NCI-H1417 treated with DMSO at 0.1 percent for 48 hours (cell line): ENCODE measurements at places on chromosomes 7 and 10.

- DNase-seq = no peak
Measured at GRCh38 chr10:52353960-52354394, 39.9 kb downstream of the DKK1 start.

- DNase-seq = no peak
Measured at GRCh38 chr7:77258593-77258992, 59.0 kb upstream of the FGL2 start.

- DNase-seq = no peak
Measured at GRCh38 chr7:16422103-16422435, 731 bp upstream of the CRPPA start.

GRCh38 chr7:150945171-150945852 is 32.8 kb downstream of the KCNH2 start:
- no peak for DNase-seq

GRCh38 chr7:2577914-2578680 is 19.3 kb downstream of the IQCE start:
- DNase-seq = no peak

DNA sequence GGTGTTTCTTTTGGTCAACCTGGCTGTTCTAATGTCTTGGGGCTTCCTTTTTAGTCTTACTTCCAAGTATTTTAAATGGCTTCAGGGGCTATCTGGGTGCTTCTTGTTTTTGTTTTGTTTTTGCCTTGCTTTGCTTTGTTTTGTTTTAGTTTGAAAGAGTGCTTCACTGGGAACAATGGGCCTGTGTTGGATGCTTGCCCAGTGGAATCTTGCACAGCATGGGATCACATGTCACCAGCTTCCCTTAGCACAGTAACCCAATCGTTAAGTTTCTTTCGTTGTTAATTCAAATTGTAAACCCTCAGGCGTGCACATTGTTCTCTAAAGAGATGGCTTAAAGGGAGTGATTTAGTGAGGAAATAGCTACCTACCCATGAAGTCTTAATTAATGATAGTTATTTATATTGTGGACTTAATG is 8.9 kb downstream of the COL17A1 start:
- DNase-seq = peak; percentile 86

DNA sequence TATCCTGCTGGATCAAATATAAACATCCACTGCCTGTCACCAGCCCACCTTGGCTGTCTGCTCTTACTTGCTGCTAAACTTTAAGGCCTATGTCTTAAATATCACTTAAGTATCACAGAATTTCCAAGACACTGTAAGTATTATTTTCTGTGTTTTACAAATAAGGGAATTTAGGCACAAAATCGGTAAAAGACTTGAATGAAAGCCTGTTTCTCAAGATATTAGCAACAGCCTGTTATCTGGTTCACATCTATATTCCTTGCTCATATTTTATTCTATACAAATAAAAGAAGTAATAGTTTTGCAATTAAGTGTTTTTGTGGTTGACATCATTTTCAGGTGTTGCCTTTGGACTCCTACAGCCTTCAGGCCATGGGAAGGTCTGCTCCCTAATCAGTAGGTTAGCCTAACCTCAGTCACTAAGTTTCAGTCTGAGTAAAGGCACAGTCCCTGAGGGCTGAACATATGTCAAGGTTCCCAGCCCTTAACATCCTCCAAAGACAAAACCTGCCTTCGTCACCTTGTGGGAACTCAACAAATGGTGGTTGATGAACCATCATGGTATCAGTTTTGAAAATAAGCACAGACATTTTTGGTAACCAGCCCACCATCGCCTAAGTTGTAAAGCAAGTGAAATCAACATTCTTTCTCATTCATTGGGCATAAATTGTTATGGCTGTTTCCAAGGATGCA is 127.1 kb downstream of the CREB5 start:
- DNase-seq = no peak

DNA sequence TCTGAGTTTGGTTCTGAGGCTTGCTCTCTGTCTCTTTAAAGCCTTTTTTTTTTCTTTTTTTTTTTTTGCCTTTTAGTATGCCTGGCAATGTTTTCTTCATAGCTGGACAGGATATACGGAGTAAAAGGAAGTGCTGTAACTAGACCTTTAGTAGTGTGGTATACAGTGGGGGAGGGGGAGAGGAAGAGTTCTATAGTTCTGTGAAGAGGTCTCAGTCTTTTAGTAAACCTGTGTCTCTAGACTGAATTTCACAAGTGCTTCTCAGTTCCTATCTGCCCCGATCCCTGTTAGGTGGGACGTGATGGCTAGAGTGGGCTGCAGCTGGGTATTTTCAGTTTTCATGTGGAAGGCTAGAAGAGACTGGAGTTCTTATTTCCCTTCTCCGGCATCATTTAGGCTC is 3.1 kb upstream of the ABCC2 start:
- DNase-seq = no peak

GRCh38 chr10:33270971-33271370 is 63.5 kb downstream of the NRP1 start:
- DNase-seq = no peak

DNA sequence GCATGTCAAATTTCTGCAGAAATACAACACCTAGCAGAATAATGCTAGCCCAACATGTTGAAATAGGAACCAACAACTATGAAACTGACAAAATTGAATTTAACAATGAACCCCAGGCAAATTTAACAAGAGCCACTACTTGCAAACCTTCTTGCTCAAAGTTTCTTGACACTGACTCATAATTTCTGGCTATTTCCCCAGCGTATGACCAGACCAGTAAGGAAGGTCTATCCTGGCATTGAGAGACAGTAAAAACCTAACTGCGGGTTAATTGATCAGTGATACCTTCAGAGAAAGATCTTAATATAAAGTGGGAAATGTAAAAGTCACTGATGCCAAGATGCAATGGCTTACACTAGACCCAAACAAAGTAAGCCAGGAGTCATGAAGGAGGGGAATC is 510.1 kb downstream of the ARL4A start:
- DNase-seq = no peak

- no peak for DNase-seq
Measured at GRCh38 chr7:42143711-42144600, 93.1 kb downstream of the GLI3 start.

GRCh38 chr7:50791938-50792341 is 9.2 kb upstream of the GRB10 start:
- no peak for DNase-seq

- DNase-seq = no peak
Measured at GRCh38 chr10:61399406-61399805, 53.8 kb downstream of the TMEM26 start.

- DNase-seq = no peak
Measured at GRCh38 chr10:129655007-129655678, 188.1 kb downstream of the MGMT start.

GRCh38 chr7:66939325-66939724 is 18.3 kb downstream of the TMEM248 start:
- no peak for DNase-seq

DNA sequence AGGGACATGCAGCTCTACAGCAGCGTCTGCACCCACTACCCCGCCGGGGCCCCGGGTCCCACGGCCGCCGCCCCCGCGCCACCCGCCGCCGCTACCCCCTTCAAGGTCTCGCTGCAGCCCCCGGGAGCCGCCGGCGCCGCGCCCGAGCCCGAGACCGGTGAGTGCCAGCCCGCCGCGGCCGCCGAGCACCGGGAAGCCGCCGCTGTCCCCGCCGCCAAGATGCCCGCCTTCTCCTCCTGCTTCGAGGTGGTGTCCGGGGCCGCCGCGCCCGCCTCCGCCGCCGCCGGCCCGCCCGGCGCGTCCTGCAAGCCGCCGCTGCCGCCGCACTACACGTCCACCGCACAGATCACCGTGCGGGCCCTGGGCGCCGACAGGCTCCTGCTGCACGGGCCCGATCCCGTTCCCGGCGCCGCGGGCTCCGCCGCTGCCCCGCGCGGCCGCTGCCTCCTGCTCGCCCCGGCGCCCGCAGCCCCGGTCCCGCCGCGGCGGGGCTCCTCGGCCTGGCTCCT is 631 bp downstream of the OTUD1 start:
- DNase-seq = no peak

DNA sequence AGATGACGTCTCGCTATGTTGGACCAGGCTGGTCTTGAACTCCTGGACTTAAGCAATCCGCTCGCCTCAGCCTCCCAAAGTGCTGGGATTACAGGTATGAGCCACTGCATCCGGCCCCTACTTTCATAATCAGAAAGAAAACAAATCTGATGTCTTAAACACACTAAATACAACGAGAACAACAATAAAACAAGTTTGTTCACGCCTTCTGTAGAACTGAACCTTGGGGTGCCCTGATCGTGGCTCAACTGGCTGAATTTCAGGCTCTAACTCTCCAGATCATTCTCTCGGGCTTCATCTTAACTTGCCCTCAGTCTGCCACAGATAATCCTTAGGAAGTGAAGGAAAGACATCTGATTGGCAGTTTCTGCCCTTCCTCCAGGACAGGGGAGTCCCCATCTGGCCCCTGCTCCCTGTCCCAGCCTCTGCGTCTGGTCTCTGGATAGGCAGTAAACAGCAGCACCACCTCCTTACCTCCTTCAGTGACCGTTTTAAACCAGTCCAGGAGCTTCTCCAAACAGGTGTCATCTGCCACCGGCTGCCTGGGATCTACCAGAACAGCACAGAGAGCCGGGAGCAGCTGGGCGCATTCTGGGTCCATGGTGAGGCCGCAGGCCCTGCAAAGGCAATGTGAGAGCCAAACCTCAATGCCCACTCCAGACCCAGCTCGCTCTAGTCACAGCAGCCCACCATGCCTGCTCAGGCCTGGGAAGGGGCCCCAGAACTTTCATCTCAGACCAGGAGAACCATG is 1.3 kb downstream of the BRAT1 start:
- DNase-seq = no peak

DNA sequence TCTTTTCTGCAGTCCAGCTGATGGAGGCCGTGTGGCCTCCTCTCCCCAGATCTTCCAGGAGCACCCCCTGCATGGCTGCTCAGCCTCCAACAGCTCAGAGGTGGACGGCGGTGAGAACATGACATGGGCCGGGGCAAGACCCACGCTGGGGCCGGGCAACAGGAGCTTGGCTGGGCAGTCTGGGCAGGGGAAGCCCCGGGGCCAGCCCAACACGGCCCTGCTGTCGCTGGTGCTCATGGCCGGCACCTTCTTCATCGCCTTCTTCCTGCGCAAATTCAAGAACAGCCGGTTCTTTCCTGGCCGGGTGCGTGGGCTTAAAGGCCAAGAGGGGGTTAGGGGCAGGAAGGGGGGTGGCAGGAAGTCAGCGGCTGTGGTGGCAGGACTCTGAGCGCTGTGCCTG is 6.6 kb downstream of the FASTK start:
- no peak for DNase-seq

GRCh38 chr7:158824028-158824427 is 5.3 kb downstream of the ESYT2 start:
- no peak for DNase-seq

DNA sequence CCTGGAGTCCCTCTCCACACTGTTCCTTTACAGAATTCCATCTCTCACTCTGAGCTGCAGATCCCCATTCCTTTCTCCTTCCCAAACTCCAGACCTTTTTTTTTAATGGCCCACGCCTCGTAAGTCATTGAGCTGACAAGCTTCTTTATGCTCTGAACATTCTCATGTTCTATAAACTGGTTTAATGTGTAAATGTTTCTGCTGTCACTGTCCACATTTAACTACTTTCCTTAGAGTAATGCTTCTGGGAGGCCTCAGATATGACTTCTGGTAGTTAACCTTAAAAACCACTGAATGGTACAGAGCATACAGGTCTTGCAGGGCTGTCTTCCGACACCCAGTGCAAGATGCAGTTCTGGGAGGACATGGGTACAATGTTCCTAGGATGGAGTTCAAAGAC is 71.1 kb upstream of the CAMK2B start:
- DNase-seq = no peak

GRCh38 chr7:78443811-78444210 is 645.2 kb downstream of the PHTF2 start:
- no peak for DNase-seq

DNA sequence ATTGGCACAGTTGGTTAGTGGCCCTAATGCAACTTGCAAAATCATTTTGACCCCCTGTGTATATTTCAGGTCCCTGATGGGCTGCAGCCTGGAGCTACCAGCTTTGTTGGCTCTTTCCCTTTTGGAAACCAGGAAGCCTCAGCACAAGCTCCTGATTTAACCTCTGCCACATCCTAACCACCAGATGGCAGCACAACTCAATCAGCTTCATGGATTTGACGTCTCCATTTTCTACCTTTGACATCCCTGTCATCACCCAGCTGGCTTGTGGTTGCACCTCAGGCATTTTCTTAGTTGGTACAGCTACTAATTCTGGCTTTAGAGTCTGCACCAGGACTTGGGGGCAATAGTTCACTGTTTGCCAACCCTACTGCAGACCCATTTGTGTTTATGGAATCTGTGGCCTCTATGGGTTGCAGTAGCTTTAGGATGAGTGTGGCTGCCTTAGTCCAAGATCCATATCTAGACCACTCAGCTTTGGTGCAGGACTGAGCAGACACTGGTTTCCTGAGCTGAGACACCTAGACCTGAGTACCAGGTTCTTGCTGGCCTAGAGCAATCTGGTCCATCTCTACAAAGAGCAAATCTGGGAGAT is 456.2 kb downstream of the REEP3 start:
- DNase-seq = no peak

DNA sequence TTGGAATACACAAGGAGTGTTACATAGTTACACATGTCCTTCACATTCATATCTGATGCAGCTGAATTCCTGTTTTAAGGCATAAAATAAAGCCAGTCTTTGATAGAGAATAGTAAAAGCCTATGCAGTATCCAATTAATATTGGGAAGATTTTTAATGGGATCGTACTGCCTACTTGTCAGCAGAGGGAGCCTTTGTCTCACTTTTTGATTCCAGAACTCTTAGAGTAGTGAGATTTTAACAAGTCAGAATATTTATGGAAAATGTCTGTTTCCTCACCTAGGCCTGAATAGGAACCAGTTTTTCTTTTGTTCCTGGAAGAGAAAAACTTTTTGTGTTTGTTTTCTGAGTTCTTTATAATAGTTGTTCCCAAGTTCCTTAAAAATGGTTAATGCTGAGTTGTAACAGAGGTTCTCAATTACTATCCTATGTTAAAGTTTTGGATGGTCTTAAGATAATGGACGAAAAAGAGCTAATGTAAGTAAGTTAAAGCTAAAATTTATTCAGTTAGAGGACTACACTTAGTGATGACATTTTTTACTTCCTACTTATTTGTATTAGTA is 114.0 kb downstream of the BBS9 start:
- DNase-seq = peak; percentile 30

- no peak for DNase-seq
Measured at GRCh38 chr10:31678575-31679516, 249.8 kb downstream of the ARHGAP12 start.

DNA sequence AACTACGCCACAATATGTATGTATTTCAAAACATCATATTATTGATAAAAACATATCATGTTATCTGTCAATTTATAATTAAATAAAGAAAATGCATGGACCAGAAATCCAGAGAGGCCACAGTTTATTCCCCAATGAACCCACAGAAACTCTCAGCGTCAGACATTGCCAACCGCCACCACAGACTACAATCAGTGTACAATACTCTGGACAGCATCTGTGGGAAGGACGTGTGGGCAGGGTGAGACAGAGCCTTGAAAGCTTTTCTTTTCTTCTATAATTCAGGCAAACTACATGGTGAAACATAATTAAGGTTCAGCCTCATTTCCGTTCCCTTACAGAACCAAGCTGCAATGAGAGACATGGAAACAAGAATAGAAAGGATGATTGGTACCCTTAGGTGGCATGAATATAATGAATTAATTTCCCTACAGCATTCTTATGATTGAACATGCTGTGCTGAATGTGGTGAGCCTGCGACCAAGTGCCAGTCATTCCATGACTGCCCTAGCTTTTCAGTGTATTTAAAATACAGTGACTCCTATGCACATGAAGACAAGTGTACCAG is 909.3 kb downstream of the SORCS1 start:
- no peak for DNase-seq
